ENCODE measurements at places on chromosomes 1 and 21. TPM values are rescaled to one million over a fixed set of nuclear protein-coding genes. Genes with fewer than 3 reads are reported as not detected.

The SPRR1B gene
- not detected for total RNA-seq

The KRTAP21-2 gene
- total RNA-seq = not detected

The KIF17 gene
- total RNA-seq = 1.1 TPM

The SLC37A1 gene
- total RNA-seq = 60.2 TPM

The KCNC4 gene
- 1.5 TPM for total RNA-seq

The MEX3A gene
- total RNA-seq = 113 TPM

The ID3 gene
- total RNA-seq = 420 TPM

The TSPAN1 gene
- 4.5 TPM for total RNA-seq

The MRAP gene
- total RNA-seq = 0.89 TPM

The TRIM67 gene
- total RNA-seq = 0.05 TPM

The CHRM3 gene
- total RNA-seq = 3.0 TPM

The YIPF1 gene
- total RNA-seq = 37.3 TPM

The PAPPA2 gene
- 4.1 TPM for total RNA-seq

The HSD17B7 gene
- 51.7 TPM for total RNA-seq

The FBXO2 gene
- 5.6 TPM for total RNA-seq

The AKR7A3 gene
- total RNA-seq = 2.7 TPM

The JAM2 gene
- 2.2 TPM for total RNA-seq

The TSPEAR gene
- total RNA-seq = not detected

The FNDC5 gene
- total RNA-seq = 6.3 TPM

The PTPRF gene
- 520 TPM for total RNA-seq

The MX2 gene
- 0.69 TPM for total RNA-seq

The CASQ2 gene
- not detected for total RNA-seq

The CFAP74 gene
- total RNA-seq = 0.93 TPM

The TMEM125 gene
- 41.1 TPM for total RNA-seq

The OXCT2 gene
- total RNA-seq = 0.38 TPM

The S100A16 gene
- total RNA-seq = 50.2 TPM

The SMIM1 gene
- total RNA-seq = 12.0 TPM

The OR2T11 gene
- total RNA-seq = not detected

The SELP gene
- not detected for total RNA-seq

The IFNGR2 gene
- total RNA-seq = 65.3 TPM

The KISS1 gene
- total RNA-seq = not detected

The DMRTA2 gene
- total RNA-seq = 0.20 TPM

The SLFNL1 gene
- 1.0 TPM for total RNA-seq

The SPOCD1 gene
- total RNA-seq = 0.91 TPM

The CDA gene
- total RNA-seq = not detected

The KRTAP25-1 gene
- total RNA-seq = not detected

The CENPS gene
- 22.5 TPM for total RNA-seq

The EFNA3 gene
- total RNA-seq = 10.5 TPM

The COL11A1 gene
- total RNA-seq = 2.4 TPM

The DENND2C gene
- total RNA-seq = 10.4 TPM

The CTTNBP2NL gene
- 46.0 TPM for total RNA-seq

The EPS15 gene
- total RNA-seq = 63.8 TPM

The TNFRSF8 gene
- total RNA-seq = not detected

The FMOD gene
- 2.5 TPM for total RNA-seq

The LELP1 gene
- total RNA-seq = not detected

The ZNF697 gene
- total RNA-seq = 22.3 TPM

The CACNA1S gene
- 0.05 TPM for total RNA-seq

The IVL gene
- not detected for total RNA-seq

The TEKT2 gene
- total RNA-seq = 20.2 TPM

The ATP1A4 gene
- total RNA-seq = not detected

The NEGR1 gene
- total RNA-seq = 1.6 TPM

The SAMSN1 gene
- total RNA-seq = not detected
